Mesenteric fat pad (tissue), 1 donor: ENCODE measurements at places on chromosomes 12 and 14.

- DNase-seq: no peak
Measured at GRCh38 chr12:89325495-89325894, 26.8 kb downstream of the DUSP6 start.

DNA sequence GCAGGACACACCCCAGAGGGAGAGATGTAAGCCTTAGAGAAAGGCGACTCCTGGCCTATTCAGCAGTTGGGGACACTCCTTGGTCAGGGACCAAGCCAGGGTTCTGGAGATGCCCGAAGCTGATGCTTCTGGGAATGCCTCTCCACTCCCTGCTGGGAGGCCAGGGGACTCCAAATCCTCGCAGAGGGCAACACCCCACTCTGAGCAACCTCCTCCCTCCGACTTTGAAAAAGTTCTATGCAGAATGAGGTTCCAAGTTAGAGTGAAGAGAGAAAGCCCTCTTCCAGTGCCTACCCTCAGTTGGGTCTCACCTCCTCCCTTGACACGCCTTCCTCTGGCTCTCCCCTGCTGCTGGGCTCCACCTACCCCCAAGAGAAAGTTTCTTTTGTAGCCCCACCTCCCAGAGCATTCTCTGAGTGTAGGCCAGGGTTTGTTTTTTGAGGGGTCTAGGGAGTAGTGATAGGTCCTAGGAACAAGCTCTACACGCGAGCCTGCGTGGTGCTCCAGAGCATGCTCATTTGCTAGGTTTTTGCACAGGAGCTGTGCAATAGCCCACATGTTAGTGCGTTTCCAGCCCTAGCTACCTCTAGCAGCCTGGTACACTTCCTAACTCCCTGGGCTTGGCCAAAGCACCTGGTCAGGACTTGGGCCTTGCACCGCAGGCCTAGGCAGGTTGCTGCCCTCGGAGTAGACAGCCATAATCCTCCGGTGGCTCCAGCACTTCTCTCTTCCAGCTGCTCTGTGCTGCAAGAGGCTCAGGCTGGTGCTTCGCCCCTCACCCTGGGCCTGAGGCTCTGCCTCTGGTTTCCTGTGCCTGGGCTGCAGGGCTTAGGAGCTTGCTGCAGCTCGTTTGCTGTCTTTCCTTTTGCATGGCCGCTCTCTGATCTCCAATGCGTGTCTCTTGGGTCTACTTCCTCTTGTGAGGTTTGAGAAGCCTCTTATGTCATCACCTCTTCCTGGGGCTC lies 590 bp upstream of the CEBPE start:
- peak; percentile 84 for DNase-seq

DNA sequence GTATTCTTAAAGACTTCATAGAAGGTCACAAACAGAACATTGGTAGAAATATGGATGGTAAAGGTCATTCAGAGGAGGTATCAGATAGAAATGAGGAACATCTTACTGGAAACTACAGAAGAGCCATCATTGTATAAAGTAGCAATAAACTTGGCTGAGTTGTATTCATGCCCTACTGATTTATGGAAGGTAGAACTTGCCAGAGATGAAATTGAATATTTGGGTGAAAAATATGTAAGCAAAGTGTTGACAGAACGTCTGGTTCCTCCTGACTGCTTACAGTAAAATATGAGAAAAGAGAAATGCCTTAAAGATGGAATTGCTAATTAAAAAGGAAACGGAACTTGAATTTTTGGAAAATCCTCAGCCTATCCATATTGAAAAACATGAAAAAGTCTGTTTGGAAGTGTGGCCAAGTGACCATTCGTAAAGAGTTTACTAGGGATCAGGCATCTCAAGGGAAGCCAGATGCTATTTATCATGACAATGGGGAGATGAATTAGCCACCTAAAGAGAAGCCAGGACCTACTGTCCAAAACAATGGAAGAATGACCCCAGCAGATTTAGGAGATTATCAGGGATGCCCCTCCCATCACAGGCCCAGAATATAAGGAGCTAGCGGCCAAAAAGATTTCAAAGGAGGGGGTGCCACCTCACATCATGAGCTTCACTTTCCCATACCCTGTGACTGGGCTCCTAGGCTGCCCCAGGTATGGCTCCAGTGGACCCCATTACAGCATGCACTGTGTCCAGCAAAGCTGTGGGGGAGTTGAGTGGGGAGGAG lies 189.3 kb downstream of the ITPR2 start:
- no peak for DNase-seq

DNA sequence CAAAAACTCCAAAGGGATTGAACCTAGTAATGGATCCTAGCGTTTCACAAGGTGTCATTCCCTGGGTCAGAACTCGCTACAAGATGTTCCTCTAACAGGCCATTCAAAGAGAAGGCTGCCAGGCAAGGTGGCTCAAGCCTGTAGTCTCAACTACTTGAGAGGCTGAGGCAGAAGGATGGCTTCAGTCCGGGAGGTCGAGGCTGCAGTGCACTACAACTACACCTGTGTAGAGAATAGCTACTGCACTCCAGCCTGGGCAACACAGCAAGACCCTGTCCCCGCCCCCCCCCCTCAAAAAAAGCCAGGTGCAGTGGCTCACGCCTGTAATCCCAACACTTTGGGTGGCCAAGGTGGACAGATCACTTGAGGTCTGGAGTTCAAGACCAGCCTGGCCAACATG lies 14.4 kb downstream of the PPTC7 start:
- DNase-seq: no peak

- DNase-seq: no peak
Measured at GRCh38 chr12:92297932-92298696, 152.5 kb upstream of the BTG1 start.

DNA sequence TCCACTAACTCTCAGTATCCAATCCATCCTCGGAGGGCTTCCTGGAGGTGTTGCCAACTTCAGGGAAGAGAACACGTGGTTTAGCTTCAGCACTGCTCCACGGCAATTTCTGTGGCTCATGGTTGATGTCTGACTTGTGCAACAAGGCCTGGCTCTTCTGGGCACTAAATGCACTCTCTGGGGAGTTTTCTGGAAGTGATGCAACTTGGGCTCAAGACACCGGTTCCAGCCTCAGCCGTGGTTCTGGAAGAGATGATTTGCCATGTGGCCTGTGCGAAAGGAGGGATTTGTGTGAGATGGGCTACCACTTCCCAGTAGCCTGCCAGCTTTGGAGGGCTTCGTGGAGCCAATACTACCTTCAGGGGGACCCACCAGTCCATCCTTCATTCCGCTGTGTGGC lies 118.6 kb upstream of the RTL1 start:
- DNase-seq: peak; percentile 77

- DNase-seq: no peak
Measured at GRCh38 chr14:34620839-34621238, 9.1 kb downstream of the SNX6 start.

DNA sequence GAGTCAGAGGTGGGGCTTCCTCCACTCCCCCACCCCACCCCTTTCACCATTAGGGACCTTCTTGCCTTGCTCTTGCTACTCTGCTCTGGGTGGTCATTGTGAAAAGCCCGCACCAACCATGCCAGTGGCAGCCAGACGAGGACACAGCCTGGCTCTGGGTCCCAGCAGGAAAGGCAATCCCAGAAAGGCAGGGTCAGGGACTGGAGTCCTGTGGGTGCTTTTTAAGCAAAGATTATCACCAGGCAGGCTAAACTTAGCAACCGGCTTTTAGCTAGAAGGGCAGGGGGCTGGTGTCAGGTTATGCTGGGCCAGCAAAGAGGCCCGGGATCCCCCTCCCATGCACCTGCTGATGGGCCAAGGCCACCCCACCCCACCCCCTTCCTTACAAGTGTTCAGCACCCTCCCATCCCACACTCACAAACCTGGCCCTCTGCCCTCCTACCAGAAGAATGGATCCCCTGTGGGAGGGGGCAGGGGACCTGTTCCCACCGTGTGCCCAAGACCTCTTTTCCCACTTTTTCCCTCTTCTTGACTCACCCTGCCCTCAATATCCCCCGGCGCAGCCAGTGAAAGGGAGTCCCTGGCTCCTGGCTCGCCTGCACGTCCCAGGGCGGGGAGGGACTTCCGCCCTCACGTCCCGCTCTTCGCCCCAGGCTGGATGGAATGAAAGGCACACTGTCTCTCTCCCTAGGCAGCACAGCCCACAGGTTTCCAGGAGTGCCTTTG lies 1.2 kb upstream of the GAPDH start:
- no peak for DNase-seq

DNA sequence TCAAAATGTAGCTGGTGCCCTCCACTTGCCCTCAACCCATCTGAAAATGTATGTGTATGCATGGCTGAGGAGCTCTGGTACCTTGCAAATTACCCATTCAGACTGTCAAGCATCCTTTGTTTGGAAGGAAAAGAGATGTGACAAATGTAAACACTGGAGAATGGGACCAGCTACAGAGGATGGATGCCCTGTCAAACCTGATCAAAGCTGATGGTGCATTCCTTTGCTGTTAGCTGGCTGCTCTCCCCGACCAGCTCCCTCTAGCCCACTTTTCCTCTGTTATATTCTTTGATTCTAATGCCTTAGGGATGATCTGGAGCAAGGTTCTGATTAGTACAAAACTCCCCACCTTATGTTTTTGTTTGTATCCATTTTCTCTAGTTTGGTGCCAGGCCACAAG lies 310.3 kb downstream of the C12orf75 start:
- DNase-seq: no peak

- no peak for DNase-seq
Measured at GRCh38 chr12:91766454-91766853, 379.2 kb downstream of the BTG1 start.

- no peak for DNase-seq
Measured at GRCh38 chr12:5470221-5470620, 38.3 kb downstream of the NTF3 start.

DNA sequence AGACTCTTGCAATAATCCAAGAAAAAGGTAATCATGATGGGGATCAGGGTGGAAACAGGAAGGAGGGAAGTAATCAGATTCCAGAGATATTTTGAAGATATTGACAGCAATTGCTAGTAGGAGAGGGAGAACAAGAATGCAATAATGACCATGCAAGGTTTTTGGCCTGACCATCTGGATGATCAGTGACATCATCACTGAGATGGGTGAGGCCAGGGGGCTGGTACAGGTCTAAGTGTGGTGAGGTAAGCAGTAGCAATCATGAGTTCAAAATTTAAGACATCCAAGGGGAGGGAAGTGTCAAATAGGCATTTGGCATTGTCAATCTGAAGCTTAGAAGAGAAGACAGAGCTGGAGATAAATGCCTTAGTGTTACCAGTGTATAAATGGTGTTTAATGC lies 24.8 kb upstream of the CLMN start:
- DNase-seq: peak; percentile 9

- no peak for DNase-seq
Measured at GRCh38 chr12:33605757-33606156, 166.1 kb upstream of the SYT10 start.

GRCh38 chr14:104473649-104474494 lies 105.7 kb upstream of the C14orf180 start:
- DNase-seq: no peak

DNA sequence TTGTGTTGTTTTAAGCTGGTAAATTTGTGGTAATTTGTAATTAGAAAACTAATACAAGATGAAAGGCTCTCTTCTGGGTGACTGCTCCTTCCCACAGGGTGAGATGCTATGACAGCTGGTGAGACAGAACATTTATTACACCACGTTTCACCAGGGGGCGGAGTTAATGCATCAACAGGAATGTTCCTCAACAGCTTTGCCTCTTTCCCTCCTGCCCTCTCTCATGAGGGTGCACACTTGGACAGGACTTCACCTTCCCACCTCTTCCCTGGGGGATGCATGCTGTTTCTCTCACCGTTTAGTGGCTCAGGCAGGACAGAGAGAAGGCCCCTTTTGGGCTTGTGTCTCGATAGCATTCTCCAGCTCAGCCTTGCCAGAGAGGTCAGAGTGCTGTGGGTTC lies 13.4 kb upstream of the PPP1R1A start:
- DNase-seq: peak; percentile 41

DNA sequence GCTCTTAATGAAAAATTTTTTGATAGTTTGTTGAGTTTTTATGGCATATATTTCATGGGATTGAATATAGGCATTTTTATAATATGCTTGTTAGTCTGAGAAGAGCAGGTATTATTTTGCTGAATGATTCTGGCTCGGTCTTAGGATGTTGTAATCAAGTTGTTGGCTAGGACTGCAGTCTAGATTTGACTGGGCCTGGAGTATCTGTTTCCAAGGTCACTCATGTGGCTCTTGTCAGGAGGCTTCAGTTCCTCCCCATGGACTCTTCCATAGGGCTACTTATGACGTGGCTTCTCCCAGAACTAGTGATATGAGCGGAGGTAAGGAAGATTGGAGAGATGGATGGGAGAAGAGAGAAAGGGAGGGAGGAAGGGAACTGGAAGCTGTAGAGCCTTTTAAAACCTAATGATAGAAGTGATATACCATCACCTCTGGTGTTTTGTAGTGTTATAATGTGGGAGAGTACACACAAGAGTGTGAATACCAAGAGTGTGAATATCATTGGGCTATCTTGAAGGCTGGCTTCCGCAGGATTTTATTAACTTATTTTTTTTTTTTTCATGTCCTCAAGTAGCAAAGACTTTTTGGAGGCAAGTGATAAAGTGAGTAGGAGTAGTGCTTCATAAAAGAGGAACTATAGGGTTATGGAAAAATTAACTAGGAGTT lies 4.4 kb downstream of the MNAT1 start:
- no peak for DNase-seq

DNA sequence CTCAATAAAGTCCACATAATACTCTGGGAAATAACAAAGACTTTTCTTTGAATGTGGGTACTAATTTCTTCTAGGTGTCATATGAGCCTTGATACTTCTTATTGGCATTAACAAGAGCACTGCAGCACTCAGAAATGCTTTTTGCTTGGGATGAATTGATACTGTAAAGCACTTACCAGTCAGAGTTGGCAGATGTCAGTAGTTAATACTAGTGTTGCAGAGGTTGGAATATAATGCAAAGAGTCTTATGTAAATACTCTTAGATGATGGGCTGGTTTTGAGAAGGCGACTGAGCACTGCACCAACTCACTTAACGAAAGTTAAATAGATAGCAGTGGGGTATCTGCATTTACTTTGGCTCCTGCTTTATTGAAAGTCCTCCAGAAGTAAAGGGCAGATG lies 25.6 kb upstream of the MBIP start:
- DNase-seq: no peak

DNA sequence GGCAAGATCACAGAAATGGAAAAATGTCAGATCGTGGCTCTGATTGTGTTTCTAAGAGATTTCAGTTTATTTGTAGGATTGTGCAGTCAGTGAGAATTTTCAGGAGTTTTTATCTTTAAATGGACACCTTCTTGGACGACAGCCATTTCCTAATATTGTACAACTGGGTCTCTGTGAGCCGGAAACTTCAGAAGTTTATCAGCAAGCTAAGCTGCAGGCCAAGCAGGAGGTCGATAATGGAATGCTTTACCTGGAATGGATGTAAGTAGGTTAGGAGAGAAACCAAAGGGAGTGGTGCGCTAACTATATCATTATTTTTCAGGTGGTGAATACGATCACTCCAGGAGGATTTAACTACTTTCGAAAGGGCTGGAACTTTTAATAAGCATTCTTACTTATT lies 26.4 kb downstream of the APAF1 start:
- no peak for DNase-seq

DNA sequence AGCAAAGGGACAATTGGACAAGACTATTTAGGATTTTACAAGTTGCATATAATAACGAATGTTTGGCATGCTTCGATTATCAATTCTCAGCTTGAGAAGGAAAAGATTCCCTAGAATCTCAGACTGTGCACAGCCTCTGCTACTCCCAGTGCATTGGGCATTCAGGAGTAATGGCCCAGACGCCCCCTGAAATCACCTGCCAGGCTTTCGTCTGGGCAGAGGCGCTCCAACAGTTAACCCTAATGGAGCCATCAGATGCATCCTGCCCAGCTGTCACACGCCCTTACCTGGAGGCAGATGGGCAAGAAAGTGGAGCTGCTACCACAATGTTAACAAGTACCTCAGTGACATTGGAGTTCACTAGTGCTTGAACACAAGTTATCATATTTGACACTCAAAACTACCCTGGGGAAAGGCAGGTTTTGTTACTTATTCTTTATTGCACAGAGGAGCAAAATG lies 927 bp upstream of the LRP6 start:
- no peak for DNase-seq
